ENCODE measurements at places on chromosomes 2 and 18. TPM values are rescaled to one million over a fixed set of nuclear protein-coding genes. Genes with fewer than 3 reads are reported as not detected.

DNA sequence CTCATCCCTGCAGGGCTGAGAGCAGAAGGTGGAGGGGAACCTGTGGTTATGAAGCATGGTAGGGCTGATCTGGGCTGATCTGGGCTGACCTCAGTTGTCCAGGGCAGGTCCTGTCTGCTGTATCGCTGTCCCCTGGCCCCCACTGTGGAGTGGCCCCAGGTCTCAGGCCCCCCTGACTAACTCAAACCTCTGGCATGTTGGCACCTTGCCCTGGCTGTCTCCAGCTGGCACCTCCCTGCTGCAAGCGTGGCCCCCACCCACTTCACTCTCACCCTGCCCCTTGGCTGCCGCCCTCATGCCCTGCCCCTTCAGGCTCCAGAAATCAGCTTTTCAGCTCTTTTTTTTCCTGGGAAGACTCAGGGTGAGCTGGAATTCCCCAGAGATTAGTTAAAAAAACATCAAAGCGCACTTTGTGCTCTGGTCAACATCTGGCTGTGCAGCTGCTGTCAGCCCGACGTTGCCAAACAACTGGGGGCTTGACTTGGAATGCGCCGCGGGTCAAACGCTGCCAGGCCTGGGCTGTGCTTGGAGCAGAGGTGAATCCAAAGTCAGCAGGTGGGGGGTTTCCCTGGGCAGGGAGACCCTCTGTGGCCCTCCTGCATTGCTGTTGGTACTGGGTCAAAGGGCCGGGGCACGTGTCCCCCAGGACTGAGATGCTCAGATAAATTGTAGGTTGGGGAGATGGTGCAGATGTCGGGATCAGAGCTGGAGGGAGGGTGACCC, 173.8 kb upstream of the HDAC4 start:
- DNase-seq, result no peak

GRCh38 chr2:230932556-230933511, 7.8 kb upstream of the GPR55 start:
- DNase-seq, result peak; percentile 70

- DNase-seq, result no peak
Observed at GRCh38 chr18:55072698-55073097, 113.4 kb upstream of the CCDC68 start.

The ALK gene
- 0.01 TPM for polyA plus RNA-seq

The NTSR2 gene
- not detected for polyA plus RNA-seq
